Activated naive CD4-positive, alpha-beta T cell (primary cell): ENCODE measurements at places on chromosomes 2 and 18.

DNA sequence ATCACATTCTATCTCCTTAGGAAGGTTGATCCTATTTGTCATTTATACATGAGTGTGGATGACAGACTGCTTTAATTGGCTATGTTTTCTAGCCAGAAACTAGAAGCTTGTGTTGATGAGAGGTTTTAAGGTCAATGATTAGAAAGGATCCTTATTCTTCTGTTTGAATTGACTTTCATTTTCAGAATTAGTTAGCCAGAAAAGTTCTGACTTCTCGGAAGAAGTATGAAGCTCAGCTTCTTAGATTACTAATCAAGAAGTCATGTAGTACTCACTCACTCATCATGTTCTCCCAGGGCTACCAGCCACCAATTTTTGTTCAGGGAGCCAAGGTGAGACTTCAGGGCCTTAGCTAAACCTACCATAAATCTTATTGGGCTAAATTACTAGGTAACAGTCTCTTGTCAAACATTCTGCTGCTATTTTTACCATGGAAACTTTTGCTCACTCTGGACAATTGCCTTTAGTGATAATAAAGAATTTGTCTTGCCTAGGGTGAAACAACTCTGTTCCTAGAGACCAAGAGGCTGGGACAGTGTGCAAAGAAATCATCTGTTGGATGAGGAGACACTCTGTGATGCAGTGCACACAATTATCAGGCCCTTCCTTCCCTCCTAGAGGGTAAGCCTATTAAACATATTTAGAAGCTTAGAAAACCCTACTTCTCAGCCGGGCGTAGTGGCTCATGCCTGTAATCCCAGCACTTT is 111.6 kb upstream of the DNMT3A start:
- DNase-seq: no peak

DNA sequence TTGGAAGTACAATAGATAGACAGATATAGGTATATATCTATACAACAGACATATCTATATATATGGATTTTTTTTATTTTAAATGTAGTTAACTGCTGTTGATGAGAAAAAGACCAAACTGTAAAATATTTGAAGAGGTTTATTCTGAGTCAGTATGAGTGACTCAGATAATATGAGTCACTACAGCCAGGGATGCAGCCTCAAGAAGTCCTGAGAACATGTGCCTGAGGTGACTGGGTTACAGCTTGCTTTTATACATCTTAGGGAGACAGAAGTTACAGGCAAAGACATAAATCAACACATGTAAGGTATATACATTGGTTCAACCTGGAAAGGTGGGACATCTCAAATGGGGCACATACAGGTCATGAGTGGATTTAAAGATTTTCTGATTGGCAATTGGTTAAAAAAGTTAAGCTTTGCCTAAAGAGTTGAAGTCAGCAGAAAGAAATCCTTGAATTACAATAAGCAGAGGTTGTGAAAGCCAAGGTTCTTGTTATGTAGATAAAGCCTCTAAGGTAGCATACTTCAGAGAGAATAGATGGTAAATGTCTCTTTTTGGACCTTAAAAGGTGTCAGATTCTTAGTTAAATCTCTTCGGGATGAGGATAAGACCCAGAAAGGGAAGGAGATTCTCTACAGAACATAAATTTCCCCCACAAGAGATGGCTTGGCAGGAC is 149.9 kb downstream of the RBM43 start:
- DNase-seq: no peak

DNA sequence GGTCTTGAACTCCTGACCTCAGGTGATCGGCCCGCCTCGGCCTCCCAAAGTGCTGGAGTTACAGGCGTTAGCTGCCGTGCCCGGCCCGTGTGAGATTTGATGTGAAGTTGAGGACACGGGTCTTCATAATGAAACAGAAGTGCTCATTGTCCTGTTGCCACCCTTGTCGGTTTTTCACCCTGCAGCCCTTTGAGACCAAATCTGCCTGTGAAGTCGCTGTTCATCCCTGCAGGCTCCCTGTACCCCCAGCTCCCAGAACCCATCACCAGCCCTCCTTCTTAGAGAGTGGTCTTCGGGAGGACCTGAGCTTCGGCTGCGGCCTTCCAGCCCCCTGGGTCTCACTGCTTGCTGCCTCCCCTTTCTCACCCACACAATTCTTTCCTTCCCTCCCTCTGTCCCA is 325.2 kb downstream of the GBX2 start:
- no peak for DNase-seq

DNA sequence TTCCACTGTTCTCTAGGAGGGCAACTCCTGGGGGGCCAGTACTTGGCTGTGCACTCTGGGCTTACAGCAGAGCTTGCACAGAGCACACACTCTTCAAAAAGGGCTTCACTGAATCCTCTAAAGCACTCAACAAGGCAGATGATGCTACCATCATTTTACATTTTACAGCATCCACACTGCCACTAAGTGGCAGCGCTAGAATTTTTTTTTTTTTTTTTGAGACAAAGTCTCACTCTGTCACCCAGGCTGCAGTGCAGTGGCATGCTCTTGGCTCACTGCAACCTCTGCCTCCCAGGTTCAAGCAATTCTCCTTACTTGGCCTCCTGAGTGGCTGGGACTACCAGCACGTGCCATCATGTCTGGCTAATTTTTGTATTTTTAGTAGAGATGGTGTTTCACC is 8.6 kb downstream of the AMMECR1L start:
- no peak for DNase-seq

DNA sequence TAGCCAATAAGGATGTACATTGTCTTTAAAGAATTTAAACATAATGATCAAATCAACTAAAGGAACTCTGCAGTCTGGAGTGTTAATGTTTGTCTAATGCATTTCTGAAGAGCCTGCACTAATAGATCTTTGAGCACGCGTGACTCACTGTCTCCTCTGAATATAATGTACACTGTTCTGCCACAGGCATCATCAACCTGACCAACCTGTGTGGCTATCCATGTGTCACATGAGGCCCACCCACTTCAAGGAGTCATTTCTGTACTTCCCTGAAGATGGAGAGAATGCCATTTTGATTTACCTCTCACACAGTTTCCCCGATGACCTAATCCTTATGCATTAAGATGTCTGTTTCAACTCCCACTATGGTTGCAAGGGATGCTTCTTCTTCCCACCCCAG is 434.0 kb upstream of the SPHKAP start:
- no peak for DNase-seq

DNA sequence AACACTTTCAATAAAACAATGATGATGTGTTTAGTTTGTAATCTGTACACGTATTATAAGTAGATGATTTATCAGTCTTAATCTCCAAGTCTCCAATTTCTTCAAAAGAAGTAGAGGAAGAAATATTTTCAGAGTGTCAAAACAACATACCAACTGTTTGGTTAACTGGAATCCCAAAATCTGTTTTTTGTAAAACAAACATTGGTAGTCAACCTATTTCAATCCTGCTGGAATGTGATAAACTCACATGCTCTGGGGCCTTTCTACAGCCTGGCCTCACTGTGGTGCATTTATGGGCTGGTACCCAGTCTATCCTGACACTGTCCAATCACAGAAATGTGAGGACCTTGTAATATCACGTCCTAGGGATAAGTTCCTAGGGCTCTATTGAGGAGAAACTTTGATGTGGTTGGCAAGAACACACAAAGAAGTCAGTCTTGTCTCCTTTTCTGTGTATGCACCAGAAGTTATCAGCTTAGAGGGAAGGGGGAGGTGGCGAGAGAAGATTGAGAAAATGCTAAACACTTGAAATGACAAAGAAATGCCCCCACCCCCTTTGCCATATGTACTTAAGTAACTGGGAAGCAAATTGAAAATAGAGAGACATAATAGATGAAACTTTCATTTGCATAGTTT is 47.2 kb downstream of the PRKRA start:
- no peak for DNase-seq

- DNase-seq: no peak
Observed at GRCh38 chr18:71505526-71505925, 1038.6 kb downstream of the CBLN2 start.

- no peak for DNase-seq
Observed at GRCh38 chr2:173048522-173048896, 27.1 kb upstream of the MAP3K20 start.

DNA sequence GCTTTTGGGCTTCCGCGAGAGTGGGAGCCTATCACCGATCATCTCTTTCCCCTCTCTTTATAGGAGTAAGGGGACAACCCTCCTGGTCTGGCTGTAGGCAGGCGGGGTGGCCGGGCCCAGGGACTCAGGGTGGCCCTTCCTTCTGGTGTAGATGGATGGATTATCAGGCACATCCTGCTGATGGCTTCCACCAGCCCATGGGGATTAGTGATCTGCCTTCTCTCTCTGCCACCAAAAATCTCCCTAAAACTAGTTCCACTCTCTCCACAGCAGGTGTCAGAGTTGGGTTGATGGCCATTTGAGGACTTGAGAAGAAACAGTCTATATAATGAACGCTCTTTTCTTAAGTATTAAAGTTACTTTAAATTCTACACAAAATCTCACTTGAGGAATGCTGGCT is 37.4 kb downstream of the NCK2 start:
- no peak for DNase-seq

DNA sequence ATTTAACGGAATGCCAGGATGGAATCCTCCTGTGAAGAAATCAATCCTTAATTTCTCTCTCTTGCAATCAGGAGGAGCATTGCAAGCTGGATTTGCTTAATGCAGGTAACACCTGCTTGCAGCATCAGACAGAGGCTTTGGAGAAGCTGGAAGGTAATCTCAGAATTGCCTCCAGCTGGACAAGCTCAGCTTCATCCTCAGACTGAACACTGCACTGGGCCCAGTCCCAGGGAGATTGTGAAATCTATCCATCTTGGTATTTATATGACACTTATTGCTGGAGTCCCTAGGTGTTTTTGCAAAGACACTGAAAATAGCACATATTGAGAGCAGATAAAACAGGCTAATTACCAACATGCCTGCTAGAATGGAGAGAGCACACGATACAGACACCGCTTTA is 179.4 kb upstream of the SESTD1 start:
- DNase-seq: no peak

DNA sequence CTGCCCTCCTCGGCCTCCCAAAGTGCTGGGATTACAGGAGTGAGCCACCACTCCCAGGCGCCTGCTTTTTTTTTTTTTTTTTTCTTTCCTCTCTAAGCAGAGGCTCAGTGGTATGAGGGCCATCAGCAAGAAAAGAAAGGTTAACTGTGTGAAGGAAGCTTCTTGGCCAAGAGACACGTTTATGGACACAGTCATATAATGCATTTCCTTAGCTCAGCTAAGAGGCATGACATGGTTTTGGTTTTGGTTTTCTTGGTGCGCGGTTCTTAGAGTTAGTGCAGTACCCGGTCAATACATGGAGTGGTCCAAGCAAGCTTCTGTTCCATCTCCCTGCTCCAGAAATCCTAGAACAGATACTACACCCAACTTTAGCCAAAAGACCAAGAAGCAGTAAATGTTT is 42.6 kb downstream of the RALBP1 start:
- DNase-seq: no peak

- DNase-seq: no peak
Observed at GRCh38 chr18:63783394-63783793, 8.2 kb downstream of the SERPINB7 start.

- no peak for DNase-seq
Observed at GRCh38 chr2:204971206-204971907, 426.1 kb downstream of the PARD3B start.

DNA sequence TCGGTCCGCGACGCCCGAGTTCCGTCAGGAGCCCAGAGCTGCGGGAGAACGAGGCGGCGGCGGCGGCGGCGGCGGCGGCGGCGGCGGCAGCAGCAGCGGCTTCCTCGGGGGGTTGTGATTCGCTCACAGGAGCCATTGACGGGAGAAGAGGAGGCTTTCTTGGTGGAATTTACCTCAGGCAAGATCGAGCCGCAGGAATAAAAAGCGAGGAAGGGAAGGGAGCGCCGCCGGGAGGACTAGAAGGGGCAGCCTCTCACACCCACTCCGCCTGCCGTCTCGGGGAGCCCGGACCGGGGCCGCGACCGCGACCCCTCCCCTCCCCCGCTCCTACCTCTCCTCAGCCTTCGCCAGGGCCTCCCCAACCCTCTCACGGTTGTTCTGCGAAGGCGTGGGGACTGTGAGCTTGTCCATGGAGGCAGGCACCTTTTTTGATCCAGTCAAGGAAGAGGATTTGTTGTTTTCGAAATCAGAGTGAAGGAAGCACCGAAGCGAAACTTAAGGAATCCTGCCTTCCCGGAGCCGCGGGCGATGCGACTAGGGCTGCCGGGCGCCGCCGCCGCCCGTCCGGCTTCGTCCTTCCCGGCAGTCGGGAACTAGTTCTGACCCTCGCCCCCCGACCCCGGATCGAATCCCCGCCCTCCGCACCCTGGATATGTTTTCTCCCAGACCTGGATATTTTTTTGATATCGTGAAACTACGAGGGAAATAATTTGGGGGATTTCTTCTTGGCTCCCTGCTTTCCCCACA is 506 bp downstream of the BMPR2 start:
- DNase-seq: peak; percentile 25

GRCh38 chr18:78477840-78478239 is 501.8 kb upstream of the SALL3 start:
- DNase-seq: no peak

- peak; percentile 39 for DNase-seq
Observed at GRCh38 chr2:177906041-177906718, 166.4 kb downstream of the PDE11A start.

DNA sequence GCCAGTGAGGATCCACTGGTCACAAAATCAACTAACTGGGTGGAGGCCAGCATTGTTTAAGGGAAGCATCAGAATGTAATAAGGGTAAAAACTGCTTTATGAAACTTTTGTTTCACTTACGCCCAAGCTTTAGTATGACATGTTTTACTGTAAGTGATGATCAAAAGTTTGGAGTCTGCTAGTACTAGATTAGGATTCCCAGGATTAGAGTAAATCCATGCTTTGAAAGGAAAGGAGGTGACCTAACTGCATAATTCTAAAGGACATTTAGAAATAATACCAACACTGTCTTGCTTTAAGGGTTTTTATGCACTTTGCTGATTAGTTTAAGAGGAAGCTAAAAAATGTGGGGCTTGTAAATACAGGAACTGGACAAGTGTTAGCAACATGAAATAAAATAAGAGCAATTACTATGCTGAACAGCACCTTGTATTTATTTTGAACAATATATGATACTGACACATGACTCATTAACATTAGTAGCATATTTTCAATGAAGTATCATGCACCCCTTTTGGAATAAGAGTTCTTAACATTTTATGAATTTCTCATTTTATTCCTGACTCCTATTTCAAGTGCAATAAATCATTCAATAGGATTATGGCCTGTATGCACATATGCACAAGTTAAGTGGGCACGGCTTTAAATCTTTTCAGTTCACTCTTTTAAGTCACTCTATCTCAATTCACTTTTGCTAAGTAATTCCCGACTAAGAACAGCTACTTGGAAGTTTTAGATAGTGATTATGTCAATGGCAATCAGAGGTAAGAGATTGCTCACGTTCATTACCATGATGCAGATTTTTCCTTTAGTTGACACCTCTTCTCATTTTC is 62.5 kb downstream of the STK39 start:
- no peak for DNase-seq

DNA sequence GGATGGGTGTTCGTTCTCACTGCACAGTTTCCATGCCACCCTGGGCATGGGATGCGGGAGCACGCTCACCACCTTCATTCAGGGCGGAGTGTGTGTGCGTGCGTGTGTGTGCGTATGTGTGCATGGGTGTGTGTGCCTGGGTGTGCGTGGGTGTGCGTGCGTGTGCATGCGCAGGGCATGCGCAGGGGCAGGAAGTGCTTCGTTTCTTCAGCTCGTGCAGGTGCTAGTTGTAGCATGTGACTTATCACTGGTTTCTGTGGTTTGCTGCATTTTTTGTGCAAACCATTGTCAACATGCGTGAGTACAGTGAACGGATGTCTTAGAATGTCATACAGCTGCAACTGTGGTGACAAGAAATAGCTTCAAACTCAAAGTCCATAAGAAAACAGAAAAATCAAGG is 179.5 kb downstream of the PTGR3 start:
- DNase-seq: no peak

GRCh38 chr2:99242151-99242550 is 13.3 kb downstream of the LYG2 start:
- DNase-seq: no peak
